GDM1 (cell line): ENCODE measurements at places on chromosomes 5 and 9.

GRCh38 chr5:168409591-168410458 lies 76.4 kb upstream of the RARS1 start:
- DNase-seq: no peak

DNA sequence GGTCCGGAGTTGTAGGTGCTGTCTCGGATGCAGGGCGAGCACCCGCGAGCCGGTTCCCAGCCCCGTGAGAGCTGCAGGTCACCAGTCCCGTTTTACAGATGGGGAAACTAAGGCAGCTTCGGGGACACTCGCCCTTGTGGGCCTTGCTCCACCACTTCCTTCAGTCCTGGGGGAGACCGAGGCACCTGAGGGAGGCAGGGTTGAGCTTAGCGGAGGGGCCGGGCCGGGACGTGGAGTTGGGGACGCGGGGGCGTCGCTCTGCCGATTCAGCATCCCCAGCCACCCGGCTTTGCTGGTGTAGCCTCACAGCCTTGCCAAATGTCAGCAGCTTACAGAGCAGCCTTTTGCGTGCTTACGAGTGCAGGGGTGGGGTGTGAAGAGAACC lies 530 bp downstream of the BBLN start:
- DNase-seq: no peak

DNA sequence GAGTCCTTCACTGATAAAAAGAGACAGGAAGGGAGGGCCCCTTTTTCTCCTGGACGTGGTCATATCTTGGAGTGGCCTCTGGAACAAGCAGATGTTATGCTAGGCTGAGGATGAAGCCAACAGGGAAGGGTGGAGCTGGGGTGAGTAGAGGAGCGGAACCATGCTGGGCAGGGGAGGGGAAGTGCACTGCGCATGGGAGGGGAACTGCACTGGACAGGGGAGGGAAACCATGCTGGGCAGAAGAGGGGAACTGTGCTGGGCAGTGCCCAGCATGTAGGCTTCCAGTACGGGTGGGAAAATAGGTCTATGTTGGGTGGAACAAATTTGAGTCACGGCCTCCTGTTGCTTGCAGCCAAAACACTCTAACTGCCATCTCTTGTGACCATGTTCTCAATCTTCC lies 19.3 kb upstream of the IRX4 start:
- DNase-seq: no peak

GRCh38 chr9:113664181-113664875 lies 200.8 kb downstream of the RGS3 start:
- DNase-seq: no peak

DNA sequence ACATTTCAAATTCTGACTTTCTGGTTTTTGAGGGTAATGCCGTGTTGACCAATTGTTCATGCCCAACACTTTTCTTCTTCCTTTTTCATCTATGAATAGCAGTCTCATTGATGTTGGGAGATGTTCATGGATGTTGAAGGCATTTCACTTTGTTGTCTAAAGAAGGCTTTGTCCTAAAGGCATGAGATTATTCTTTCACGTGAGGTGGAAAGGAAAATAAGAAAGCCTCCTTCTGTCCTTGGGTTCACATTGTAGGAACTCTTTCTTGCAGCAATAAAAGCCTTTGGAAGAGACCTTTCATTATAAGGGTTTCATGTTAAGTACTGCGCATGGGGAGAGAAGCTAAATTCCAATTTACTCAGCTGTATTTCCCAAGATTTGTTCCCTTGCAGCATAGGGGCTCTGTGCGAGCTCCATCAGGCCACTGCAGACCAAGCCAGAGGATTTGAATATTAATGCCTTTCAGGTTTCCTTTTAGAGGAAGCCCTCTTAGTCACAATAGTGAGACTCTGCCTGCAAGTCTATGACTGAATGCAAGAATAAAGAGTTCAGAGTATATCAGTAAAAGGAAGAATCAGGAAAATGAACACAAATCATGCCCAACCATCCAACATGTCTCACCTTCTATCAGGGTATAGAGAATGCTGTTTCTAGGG lies 274.6 kb downstream of the TMEM38B start:
- DNase-seq: no peak
